ENCODE measurements at places on chromosomes 5 and 9. TPM values are rescaled to one million over a fixed set of nuclear protein-coding genes. Genes with fewer than 3 reads are reported as not detected.

GRCh38 chr9:32644698-32645097 lies 9.2 kb upstream of the TAF1L start:
- DNase-seq: peak; percentile 12
- H3K27ac ChIP-seq: no peak overlapping the region
- H3K4me3 ChIP-seq: no peak overlapping the region
- H3K27me3 ChIP-seq: no peaks in the 10 kb centered on the region
- H3K4me1 ChIP-seq: no peaks in the 10 kb centered on the region

- no peak for DNase-seq
- H3K36me3 ChIP-seq: peaks cover 91% of the 10 kb centered on the region
- H3K27ac ChIP-seq: no peak overlapping the region
- no peaks in the 10 kb centered on the region for H3K27me3 ChIP-seq
- H3K4me1 ChIP-seq: peaks cover 21% of the 10 kb centered on the region
- no peak overlapping the region for H3K4me3 ChIP-seq
These were observed 39.8 kb downstream of the ASS1 start for GRCh38 chr9:130484362-130485072.

DNA sequence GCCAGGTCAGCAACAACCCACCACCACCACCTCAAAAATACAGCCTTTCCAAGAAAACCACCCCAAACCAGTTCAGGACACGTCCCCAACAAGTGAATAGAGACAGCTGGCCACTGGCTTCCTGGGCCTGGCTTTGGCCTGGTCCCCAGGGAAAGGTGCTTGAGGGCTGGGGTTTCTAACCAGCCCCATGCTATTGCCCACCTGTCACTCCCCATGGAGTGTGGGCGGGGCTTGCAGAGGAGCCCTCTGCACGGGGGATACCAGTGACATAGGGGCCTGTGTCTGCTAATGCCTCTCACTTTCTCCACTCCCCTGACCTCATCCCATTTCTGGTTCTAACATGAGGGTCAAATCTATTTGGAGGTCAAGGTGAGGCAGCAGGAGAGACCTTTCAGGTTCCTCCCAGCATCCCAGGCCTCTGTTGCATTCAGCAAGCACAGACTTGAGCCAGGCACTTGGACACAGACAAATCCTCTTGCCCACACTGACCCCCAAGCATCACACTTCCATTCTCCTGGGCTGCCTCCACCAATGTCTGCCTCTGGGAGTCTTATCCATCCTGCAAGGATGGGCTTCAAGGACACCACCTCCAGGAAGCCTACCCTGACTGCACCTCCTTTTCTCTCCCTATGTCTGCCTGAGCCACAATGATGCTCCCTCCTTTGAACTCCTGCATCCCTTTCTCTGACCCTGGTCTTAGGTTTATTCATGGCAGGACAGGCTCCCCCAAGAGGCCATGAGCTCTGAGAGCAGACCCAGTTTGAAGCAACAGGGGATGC lies 16.1 kb upstream of the TTLL11 start:
- no peaks in the 10 kb centered on the region for H3K27me3 ChIP-seq
- H3K4me1 ChIP-seq: peaks cover 8% of the 10 kb centered on the region
- no peaks in the 10 kb centered on the region for H3K36me3 ChIP-seq
- no peak overlapping the region for H3K27ac ChIP-seq

GRCh38 chr9:110317911-110318310 lies 19.8 kb downstream of the TXNDC8 start:
- H3K27ac ChIP-seq: no peak overlapping the region
- no peaks in the 10 kb centered on the region for H3K27me3 ChIP-seq
- H3K4me3 ChIP-seq: no peak overlapping the region
- H3K4me1 ChIP-seq: no peaks in the 10 kb centered on the region
- no peak for DNase-seq

DNA sequence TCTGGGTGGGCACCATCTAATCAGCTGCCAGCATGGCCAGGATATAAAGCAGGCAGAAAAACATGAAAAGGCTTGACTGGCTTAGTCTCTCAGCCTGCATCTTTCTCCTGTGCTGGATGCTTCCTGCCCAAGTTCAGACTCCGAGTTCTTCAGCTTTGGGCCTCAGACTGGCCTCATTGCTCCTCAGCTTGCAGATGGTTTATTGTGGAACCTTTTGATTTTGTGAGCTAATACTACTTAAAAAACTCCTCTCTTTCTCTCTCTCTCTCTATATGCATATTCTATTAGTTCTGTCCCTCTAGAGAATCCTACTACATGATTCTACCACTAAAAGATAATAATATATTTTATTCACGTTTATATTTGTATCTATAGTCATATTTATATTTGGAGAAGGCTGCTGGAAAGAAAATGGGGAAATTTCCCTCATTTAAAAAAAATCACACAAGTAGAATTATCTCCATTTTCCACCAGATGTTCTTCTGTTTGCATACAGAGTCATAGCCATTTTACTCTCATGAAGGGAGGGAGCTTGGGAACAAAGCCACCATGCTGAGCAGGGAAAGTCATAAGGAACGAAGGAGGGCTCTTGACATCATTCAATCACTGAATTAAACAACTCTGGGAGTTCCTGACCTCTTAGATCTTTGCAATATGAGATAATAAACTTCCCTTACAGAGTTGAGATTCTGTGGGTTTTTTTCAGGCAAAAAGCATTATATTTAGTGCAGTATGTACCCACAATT lies 1137.4 kb upstream of the CDH18 start:
- H3K4me3 ChIP-seq: no peak overlapping the region
- no peaks in the 10 kb centered on the region for H3K36me3 ChIP-seq
- no peaks in the 10 kb centered on the region for H3K27me3 ChIP-seq
- no peaks in the 10 kb centered on the region for H3K4me1 ChIP-seq
- DNase-seq: no peak

DNA sequence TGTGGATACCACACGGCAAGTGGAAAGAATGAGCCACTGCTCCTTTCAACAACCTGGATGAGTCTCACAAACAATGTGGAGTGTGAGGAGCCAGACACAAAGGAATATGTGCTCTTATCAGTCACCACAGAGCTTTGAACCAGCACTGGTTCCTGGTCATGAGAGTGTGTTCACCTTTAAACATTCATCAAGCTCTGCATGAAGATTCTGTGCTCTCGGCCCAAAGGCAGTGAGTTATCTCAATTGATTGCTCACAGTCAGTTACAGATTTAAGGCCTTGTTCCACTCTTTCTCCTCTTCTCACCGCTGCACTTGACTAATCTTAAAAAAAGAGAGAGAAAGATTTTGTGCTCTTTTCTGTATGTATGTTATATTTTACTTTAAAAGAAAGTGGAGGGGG lies 19.4 kb downstream of the LRSAM1 start:
- no peaks in the 10 kb centered on the region for H3K27me3 ChIP-seq
- no peak overlapping the region for H3K4me3 ChIP-seq
- peaks cover 6% of the 10 kb centered on the region for H3K36me3 ChIP-seq
- no peak for DNase-seq

DNA sequence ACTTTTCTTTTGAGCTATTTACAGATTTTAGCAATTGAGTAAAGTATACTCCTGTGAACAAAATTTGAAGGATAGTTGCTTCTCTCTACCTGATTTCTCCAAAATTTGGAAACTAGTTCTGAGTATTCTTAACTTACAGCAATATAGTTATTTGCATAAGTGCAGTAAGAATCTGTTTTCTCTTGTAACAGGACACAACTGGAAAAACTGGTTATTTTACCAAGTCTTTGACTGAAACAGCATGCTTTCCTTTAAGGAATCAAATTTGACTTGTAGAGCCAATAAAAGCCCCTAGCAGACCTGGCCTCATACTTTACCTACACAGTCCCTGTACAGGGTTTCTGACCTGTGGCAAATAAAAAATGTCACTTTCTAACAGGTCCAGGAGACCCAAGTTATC lies 301.9 kb upstream of the POU5F2 start:
- H3K27me3 ChIP-seq: no peaks in the 10 kb centered on the region
- no peak for DNase-seq

DNA sequence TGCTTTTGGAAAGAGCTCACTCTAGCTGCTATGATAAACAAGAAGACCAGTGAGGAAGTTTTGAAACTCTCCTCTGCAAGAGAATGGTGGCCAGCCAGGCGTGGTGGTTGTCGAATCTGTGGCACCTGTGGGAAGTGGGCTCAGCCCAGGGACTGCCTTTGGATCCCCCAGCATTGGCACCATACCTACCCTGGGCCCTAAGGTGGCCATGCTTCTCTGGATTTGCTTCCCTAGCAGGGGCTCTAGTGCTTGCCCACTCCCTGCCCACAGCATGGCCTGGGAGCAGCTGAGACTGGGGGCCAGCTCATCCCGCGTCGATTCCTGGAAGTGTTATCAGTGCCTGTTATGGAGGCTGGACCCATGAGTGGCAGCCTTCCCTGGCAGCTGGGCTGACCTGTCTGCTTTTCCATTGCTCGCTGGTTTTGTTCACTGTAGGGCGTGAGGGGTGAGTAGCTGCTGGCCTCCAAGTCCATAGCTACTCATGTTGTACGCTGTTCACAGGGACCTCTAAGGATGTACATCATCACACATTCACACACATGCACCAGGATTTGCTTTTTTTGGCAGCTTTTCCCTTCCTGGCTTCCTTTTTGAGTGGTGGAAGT lies 2.3 kb downstream of the SLC22A4 start:
- H3K4me1 ChIP-seq: peaks cover 2% of the 10 kb centered on the region
- H3K36me3 ChIP-seq: no peaks in the 10 kb centered on the region
- no peak overlapping the region for H3K4me3 ChIP-seq
- no peak overlapping the region for H3K27ac ChIP-seq
- no peaks in the 10 kb centered on the region for H3K27me3 ChIP-seq

- H3K4me1 ChIP-seq: no peaks in the 10 kb centered on the region
- H3K4me3 ChIP-seq: no peak overlapping the region
- no peaks in the 10 kb centered on the region for H3K36me3 ChIP-seq
- no peaks in the 10 kb centered on the region for H3K27me3 ChIP-seq
These were observed 2.0 kb downstream of the NKD2 start for GRCh38 chr5:1010641-1011046.

GRCh38 chr5:148923023-148923422 lies 96.6 kb downstream of the ADRB2 start:
- DNase-seq: no peak
- H3K27ac ChIP-seq: no peak overlapping the region
- no peaks in the 10 kb centered on the region for H3K4me1 ChIP-seq
- H3K4me3 ChIP-seq: no peak overlapping the region
- no peaks in the 10 kb centered on the region for H3K27me3 ChIP-seq

- no peaks in the 10 kb centered on the region for H3K36me3 ChIP-seq
- H3K4me1 ChIP-seq: no peaks in the 10 kb centered on the region
- H3K27me3 ChIP-seq: 0 out of 2 replicates have a peak, but pooled peaks cover 3% of the 10 kb centered on the region
- H3K4me3 ChIP-seq: no peak overlapping the region
These were observed 130.0 kb downstream of the LIFR start for GRCh38 chr5:38426490-38426889.

- H3K4me1 ChIP-seq: no peaks in the 10 kb centered on the region
- no peak overlapping the region for H3K4me3 ChIP-seq
- no peak for DNase-seq
- no peak overlapping the region for H3K27ac ChIP-seq
These were observed 607.5 kb upstream of the SEMA6A start for GRCh38 chr5:117182104-117182503.

DNA sequence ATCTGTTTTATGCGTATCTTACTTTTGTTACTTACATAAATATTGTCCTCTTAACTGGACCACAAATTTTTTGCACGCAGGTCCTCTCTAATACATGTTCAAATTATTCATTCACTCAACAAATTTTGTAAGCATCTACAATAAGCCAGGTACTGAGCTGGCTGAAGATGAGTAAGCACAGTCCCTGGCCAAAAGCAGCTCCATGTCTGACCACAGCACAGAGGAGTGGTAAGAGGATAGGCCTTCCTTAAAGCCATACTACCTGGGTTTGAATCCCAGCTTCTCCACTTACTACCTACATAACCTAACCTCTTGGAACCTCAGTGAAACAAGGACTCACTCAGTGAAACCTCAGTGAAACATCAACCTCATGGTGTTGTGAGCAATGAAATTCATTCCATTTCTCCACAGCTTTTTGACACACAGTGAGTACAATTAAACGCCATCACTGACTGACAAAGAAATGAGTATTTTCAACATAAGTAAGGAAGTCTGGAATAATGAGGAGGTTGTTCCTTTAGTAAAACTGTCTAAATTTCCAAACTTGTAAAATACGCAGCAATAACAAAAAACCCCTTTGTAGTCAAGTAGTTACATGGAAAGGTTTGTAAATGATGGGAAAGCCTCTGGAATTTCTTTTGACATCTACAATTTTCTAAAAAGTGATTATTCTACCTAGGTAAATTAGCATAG lies 15.0 kb downstream of the PTAR1 start:
- no peak overlapping the region for H3K4me3 ChIP-seq
- DNase-seq: no peak
- H3K4me1 ChIP-seq: no peaks in the 10 kb centered on the region
- H3K36me3 ChIP-seq: peaks cover 28% of the 10 kb centered on the region

DNA sequence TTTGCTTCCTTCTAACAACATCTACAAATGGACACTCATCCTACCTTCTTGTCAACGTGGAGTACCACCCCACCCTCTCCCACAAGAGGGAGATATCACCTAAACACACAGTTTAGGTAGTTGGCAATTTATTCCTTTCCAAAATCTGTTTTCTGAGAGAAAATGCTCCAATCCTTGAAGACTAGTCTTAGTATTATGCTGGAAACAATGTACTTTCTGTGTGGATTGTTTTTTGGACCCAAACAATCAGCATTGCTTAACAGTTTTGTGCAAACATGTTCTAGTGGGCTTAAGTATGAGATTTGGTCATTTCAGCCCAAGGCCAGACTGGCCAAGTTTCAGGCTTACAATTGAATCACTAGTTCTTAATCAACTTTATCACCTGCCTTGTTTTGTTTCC lies 359.1 kb downstream of the ARHGEF28 start:
- H3K27ac ChIP-seq: no peak overlapping the region
- H3K4me3 ChIP-seq: no peak overlapping the region
- H3K27me3 ChIP-seq: no peaks in the 10 kb centered on the region
- H3K4me1 ChIP-seq: 0 out of 2 replicates have a peak, but pooled peaks cover 2% of the 10 kb centered on the region
- no peak for DNase-seq

The SLC45A2 gene
- not detected for total RNA-seq

The BRD8 gene
- 85.5 TPM for total RNA-seq

The ADAMTSL2 gene
- total RNA-seq: 3.3 TPM

The ACSL6 gene
- not detected for total RNA-seq

The BNC2 gene
- total RNA-seq: 16.1 TPM

The KIF4B gene
- total RNA-seq: 0.02 TPM

The LPAR1 gene
- 13.9 TPM for total RNA-seq

The OMD gene
- 0.08 TPM for total RNA-seq

The MCTP1 gene
- 1.7 TPM for total RNA-seq

The ZNF346 gene
- total RNA-seq: 24.7 TPM

The PCDHGA11 gene
- total RNA-seq: 1.3 TPM

The PCDHB14 gene
- 10.9 TPM for total RNA-seq

The NUTM2F gene
- total RNA-seq: not detected
